ENCODE measurements at places on chromosomes 3 and 15.
A peak's percentile ranks its signal among the peaks of the same experiment; 100 is the strongest.

GRCh38 chr3:69409011-69409410 is 23.1 kb upstream of the FRMD4B start:
- no peak for DNase-seq

- no peak for DNase-seq
Measured at GRCh38 chr3:53169832-53170324, 8.9 kb downstream of the PRKCD start.

DNA sequence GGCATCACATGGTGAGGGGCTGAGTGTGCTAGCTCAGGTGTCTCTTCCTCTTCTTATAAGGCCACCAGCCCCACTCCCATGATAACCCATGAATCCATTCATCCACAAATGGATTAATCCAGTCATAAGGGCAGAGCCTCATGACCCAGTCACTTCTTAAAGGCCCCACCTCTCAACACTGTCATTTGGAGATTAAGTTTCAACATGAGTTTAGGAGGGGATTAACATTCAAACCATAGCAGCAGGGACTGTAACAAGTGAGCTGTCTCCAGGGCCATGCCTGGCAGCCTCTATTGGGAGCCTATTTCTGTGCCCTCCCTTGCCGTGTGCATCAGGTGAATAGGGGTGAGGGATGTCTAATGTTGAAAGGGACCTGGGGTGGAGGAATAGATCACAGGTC is 77.5 kb downstream of the CHRD start:
- DNase-seq = no peak

DNA sequence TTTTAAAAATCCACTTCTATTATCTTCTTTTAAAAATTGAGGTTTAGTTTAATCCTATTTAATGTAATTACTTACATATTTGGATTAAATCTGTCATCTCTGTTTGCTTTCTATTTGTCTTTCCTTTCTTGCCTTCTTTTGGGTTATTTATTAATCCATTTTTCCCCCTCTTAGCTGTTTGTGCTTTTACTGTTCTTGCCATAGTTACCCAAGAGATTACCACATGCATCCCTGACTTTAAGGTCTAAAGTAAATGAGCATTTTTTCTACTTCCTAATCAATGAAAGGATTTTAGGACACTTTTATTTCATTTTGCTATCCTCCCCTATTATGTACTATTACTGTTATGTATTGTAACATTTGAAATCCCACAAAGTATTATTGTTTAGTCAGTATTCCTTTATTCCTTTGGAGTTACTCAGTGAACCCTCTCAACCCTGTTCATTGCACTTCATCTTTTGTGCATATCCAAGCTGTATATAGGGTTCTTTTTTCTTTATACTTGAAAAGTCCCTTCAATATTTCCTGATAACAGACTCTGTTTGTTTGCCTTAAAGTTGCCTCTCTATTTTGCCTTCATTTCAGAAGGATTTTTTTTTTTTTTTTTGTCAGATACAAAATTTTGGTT is 62.7 kb downstream of the MEF2A start:
- DNase-seq = no peak

DNA sequence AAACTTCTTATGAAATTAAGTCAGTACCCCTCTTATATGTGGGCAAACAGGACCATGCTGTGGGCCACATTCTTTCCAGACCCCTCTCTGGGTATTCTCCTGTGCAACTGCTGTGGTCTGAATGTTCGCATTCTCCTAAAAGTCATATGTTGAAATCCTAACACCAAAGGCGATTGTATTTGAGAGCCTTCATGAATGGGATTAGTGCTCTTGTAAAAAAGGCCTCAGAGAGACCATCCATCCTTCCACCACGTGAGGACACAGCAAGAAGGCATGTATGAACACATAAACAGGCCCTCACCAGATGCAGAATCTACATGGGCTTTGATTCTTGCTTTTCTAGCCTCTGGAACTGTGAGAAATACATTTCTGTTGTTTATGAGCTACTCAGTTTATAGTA is 68.0 kb upstream of the NAALADL2 start:
- no peak for DNase-seq

GRCh38 chr3:56673781-56674457 is 9.1 kb downstream of the TASOR start:
- no peak for DNase-seq

DNA sequence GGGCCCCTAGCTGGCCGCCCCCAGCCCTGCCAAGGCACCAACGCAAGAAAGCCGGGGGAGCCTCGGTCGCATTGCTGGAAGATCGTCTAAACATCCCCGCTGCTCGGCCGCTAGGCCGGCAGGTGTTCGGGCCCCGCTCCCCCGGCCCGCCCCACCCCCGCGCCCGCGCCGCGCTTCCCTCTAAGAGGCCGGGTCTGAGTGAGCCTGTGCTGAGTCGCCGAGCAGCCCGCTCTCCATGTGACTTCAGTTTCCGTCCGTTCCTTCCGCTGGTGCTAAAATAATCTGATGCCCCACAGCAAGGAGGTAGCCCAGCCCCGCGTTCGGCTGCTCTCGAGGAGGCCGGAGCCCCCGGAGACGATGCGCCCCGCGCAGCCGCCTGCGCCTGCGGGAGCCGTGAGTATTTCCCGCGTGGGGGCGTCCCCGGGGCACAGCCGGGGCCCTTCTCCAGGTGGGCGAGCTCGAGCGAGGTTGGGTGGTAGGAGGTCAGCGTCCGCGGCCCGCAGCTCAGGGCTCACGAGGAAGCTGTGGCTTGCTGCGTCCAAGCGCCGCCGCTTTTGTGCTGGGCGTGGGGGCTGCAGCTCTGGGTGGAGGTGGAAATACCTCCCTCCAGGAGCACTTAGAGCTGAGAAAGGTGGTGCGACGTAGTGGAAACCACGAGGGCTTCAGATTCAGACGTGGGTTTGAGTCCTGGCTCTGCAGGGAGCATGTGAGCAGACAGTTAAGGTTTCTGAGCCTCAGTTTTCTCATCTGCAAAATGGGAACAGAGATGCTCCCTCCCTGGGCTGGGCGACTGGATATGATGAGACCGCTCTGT is at the start of gene NRROS:
NRROS (plus strand) TSS at position 212 of the 814 bp plus-strand sequence. CDS start 14,846 bp downstream, outside the sequence.
- peak; percentile 48 for DNase-seq

DNA sequence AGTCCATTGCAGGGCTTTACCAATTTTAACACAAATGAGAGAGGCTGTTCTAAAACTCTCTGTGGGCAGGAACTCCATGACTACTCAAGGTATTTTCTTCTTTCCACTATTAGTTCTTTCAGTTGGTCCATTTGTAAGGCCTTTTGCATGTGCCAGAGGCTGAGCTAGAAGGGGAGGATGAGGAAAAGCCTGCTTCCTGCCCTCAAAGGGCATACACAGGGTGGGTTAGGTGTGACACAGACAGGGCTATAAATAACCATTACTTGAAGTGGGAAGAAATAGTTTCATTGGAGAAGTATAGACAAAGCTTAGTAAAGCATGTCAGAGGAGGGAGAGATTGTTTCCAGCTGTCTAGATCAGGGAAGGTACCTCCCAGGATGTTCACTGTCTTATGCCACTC is 52.1 kb upstream of the PRTG start:
- no peak for DNase-seq

GRCh38 chr3:13461169-13462124 is 18.7 kb upstream of the HDAC11 start:
- peak; percentile 83 for DNase-seq

DNA sequence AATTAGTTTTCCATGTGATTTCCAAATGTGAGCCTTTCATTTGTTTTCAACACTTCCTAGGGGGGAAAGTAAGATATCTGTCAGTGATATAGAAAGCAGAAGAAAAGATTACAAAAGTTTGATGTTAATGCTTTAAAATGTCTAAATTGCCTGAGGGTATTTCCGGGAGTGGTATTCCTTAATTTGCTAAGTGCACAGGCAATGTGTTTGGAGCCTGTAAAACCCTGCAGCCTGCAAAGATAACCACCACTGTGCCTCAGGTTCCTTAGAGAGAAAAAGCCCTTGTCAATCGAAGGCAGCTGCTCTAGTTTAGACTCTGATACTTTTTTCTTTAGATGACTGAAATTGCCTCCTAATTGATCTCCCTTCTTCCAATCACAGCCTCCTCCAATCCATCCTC is 154.9 kb downstream of the SSR3 start:
- DNase-seq = peak; percentile 38

GRCh38 chr3:174685796-174686195 is 173.3 kb upstream of the NAALADL2 start:
- DNase-seq = no peak

Measured in HEK293T (cell line).